ENCODE measurements at places on chromosomes 11 and 22.

DNA sequence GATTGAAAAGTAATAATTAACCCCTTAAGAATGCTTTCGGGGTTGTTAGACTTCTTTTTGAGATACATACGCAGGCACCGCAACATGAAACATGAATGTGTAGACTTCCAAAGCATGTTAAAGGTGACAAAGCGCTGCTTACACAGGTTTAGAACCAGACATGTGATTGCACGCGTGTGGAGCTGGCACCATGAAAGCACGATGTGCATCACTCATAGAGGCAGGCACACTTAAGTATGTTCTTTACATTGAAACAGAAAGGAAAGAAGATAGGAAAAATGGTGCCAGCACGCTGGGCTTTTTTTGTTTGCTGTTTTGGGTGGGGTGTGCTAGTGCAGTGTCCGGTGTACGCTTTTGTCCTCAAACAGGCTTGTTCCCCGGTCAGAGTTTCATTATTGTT is 83.6 kb upstream of the PPARA start:
- no peak for DNase-seq

GRCh38 chr11:112968941-112969713 is 7.9 kb downstream of the NCAM1 start:
- no peak for DNase-seq

DNA sequence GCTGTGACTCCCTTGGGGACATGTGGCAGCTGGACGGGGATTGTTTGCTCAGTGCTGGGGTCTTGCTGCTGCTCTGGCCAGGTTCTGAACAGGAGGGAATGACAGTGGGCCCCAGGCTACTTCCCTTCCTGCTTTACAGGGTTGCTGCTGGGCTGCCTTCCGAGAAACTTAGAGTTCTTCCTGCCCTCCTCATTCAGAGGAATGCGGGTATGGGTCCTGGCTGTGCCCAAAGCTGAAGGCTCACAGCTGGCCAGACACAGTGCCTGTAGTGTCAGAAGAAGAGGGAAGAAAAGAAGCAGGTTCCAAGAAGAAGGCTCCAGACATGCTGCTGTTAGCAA is 108.3 kb upstream of the PARVA start:
- DNase-seq: no peak

DNA sequence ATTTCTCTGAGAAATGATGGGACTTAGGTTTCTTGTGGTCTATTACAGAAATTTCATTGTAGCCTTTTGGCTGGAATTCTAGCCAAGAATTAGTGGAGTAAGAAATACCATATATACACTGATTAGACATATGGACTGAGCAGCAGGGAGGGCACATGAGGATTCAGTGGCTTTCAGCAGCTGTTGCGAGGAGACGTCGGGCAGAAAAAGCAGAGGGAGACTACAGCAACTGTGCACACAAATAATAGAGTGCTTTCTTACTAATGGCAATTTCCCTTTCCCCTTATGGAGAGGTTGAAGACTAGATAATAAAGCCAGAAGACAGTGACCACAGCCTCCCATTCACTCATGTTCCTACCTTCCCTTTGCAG is 35.4 kb upstream of the CCDC34 start:
- DNase-seq: no peak

- DNase-seq: no peak
Observed at GRCh38 chr11:30462421-30462820, 123.7 kb downstream of the MPPED2 start.

GRCh38 chr11:8019314-8020243 is 32.4 kb downstream of the EIF3F start:
- no peak for DNase-seq

DNA sequence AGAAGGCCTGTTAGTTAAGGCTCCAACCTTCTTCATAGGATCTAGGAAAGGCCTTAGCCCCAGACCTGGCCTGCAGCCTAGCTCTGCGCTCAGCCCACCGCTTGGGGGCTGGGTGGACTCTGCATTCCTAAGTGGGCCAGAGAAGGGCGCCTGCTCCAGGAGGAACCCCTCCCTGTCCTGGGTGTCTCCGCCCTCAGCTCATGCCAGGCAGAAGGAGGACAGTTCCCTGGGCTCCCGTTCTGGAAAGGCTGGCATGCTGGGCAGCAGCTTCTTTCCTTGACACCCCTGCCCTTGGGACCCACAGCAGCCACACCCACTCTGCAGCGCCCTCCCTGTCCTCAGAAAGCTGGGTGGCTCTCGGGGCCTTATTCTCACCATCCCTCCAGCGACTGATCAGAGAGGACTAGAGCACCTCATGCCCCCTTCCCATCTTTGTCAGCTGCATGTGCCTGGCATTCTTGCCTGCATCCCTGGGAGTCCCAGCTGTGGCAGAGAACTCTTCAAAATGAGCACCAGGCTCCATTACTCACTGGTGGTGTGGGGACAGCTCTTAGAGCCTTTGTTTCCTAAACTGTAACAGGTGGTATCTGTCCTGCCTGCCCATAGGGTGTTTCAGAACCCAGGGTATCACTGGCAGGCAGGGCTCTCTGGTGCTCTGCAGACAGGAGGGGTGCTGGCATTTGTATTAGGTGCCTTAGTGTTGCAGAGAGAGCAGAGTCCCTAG is 20.3 kb upstream of the MYRF start:
- DNase-seq: no peak

DNA sequence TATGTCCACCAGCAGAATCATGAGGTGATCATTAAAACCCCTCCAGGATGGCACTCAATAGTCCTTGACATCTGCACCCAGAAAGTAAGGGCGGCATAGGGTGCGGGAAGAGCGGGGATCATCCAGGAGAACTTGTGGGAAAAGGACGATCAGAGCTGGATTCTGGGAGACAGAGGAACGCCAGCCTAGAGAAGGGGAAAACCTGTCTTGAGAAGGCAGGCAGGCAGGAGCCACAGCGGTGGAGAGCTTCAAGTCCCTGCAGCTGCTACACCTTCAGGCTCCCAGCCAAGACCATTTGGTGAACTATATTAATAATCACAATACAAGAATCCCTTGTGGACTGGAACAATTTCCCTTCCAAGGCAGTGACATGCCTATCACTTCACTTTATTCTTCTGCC is 134.3 kb downstream of the BUD13 start:
- no peak for DNase-seq

Measured in stimulated activated CD8-positive, alpha-beta memory T cell treated with anti-CD3 and anti-CD28 coated beads, Interleukin-7, amount 100 ng/mL, for 24 hours (primary cell).